ENCODE measurements at places on chromosomes 16 and 17. TPM values are rescaled to one million over a fixed set of nuclear protein-coding genes. Genes with fewer than 3 reads are reported as not detected.

CCDC92B gene
- total RNA-seq = 8.0 TPM

ZFP3 gene
- 0.18 TPM for total RNA-seq

KRT12 gene
- total RNA-seq = not detected

SLC13A5 gene
- total RNA-seq = 1.4 TPM

ALOX12B gene
- 0.86 TPM for total RNA-seq

KIFC3 gene
- total RNA-seq = 5.0 TPM

TXNDC11 gene
- 12.2 TPM for total RNA-seq

ITGAD gene
- total RNA-seq = not detected

ZPBP2 gene
- not detected for total RNA-seq

LPO gene
- total RNA-seq = 0.11 TPM

DNA sequence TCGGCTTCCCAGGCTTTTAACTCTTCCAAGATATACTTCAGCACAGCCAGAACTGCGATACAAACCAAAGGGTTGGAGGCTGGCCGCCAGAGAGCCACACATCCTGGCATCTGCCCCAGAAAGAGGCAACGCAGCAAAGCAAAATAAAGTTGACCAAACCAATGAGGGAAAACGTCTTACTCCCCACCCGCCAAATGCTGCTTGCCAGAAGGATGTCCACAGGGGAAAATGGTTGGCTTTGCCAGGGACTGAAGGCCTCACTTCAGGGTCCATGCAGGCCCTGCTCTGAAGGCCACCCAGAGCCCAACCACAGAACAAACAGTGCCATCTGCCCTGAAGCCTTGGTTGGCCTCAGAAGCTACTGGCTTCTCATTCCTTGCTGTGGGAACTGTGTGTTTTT, 15.0 kb downstream of the CACNG1 start:
- H3K4me1 ChIP-seq = no peaks in the 10 kb centered on the region
- no peak overlapping the region for H3K27ac ChIP-seq
- H3K27me3 ChIP-seq = no peaks in the 10 kb centered on the region
- H3K36me3 ChIP-seq = no peaks in the 10 kb centered on the region

GRCh38 chr16:1441391-1441829, 2.9 kb downstream of the CCDC154 start:
- no peak overlapping the region for H3K4me3 ChIP-seq
- no peak for DNase-seq
- H3K27me3 ChIP-seq = no peaks in the 10 kb centered on the region
- H3K27ac ChIP-seq = no peak overlapping the region
- H3K36me3 ChIP-seq = no peaks in the 10 kb centered on the region
- H3K4me1 ChIP-seq = no peaks in the 10 kb centered on the region

- H3K36me3 ChIP-seq = no peaks in the 10 kb centered on the region
- H3K4me1 ChIP-seq = no peaks in the 10 kb centered on the region
- no peaks in the 10 kb centered on the region for H3K27me3 ChIP-seq
- no peak for DNase-seq
These were observed 50.0 kb downstream of the CBFA2T3 start for GRCh38 chr16:88927010-88927409.

DNA sequence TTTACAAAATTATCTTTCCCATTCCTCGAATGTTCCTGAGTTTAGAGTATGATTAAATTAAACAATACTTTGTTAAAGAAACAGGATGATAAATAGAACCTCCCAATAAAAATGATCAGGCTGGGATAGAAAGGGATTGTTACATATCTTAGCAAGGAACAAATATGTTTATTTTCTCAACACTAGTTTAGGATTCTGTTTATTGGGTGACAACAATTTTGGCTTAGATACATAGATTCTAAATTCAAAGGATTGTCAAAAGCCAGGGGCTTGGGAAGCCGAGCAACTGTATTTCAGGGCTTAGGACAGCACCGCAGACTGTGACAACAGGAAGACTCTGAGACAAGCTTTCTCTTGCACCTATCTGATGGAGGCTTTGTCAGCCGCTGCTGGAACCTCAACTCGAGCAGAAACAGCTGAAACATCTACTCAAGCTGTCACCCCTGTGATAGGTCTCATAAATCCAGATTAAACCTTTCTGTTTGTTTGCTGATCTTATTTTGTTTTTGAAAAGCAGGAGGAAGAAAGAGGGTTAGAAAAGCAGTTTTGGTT, 562.8 kb upstream of the ZFHX3 start:
- peaks cover 4% of the 10 kb centered on the region for H3K4me1 ChIP-seq
- DNase-seq = no peak
- H3K27ac ChIP-seq = no peak overlapping the region
- H3K36me3 ChIP-seq = no peaks in the 10 kb centered on the region
- no peaks in the 10 kb centered on the region for H3K27me3 ChIP-seq

- H3K4me3 ChIP-seq = no peak overlapping the region
- no peak for DNase-seq
- H3K36me3 ChIP-seq = peaks cover 12% of the 10 kb centered on the region
- no peak overlapping the region for H3K27ac ChIP-seq
These were observed 1496.5 kb upstream of the GOT2 start for GRCh38 chr16:60230666-60231065.

- DNase-seq = no peak
- H3K27me3 ChIP-seq = no peaks in the 10 kb centered on the region
- no peaks in the 10 kb centered on the region for H3K36me3 ChIP-seq
These were observed 169.3 kb downstream of the CDH13 start for GRCh38 chr16:82796047-82796446.

DNA sequence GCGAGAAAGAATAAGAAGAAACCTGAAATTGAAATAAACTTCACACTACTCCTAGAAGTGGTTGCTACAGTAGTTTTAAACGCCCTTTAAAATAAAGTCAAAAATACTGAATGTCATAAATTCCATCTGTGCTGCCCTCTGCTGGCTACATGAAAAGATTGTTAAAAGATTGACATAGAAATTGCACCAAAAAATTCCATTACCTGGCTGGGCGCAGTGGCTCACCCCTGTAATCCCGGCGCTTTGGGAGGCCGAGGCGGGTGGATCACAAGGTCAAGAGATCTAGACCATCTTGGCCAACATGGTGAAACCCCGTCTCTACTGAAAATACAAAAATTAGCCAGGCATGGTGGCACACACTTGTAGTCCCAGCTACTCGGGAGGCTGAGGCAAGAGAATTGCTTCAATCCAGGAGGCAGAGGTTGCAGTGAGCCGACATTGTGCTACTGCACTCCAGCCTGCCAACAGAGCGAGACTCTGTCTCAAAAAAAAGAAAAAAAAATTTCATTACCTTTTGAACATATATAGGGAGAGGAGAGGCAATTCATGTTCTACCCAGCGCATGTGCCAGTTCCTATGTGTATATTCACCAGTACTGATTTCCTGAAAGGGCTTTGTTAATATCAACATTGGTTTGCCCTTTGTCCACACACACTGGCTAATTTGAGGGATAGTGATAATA, 36.5 kb downstream of the CYTH1 start:
- peaks cover 4% of the 10 kb centered on the region for H3K4me1 ChIP-seq
- no peaks in the 10 kb centered on the region for H3K27me3 ChIP-seq
- H3K4me3 ChIP-seq = no peak overlapping the region
- no peak overlapping the region for H3K27ac ChIP-seq
- DNase-seq = no peak
- H3K36me3 ChIP-seq = no peaks in the 10 kb centered on the region

DNA sequence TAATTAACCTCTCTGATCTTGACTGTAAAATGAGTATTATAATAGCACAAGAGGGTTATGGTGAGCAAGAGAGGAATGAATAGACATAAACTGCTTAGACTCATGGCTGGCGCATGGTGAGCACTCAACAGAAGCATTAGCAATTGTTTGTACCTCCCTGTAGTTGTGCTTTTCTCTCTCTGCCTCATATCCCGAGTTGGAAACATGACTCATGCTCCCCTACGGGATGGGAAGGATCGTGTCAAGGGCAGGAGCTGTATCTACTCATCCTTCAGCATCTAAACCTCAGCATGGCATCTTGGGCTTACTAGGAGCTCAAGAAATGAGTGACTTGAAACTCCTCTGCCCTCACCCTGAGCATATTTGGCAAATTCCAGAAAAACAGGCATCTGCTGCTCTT, 299.6 kb downstream of the MAP2K4 start:
- no peaks in the 10 kb centered on the region for H3K4me1 ChIP-seq
- H3K4me3 ChIP-seq = no peak overlapping the region
- H3K36me3 ChIP-seq = no peaks in the 10 kb centered on the region
- no peaks in the 10 kb centered on the region for H3K27me3 ChIP-seq
- H3K27ac ChIP-seq = no peak overlapping the region

DNA sequence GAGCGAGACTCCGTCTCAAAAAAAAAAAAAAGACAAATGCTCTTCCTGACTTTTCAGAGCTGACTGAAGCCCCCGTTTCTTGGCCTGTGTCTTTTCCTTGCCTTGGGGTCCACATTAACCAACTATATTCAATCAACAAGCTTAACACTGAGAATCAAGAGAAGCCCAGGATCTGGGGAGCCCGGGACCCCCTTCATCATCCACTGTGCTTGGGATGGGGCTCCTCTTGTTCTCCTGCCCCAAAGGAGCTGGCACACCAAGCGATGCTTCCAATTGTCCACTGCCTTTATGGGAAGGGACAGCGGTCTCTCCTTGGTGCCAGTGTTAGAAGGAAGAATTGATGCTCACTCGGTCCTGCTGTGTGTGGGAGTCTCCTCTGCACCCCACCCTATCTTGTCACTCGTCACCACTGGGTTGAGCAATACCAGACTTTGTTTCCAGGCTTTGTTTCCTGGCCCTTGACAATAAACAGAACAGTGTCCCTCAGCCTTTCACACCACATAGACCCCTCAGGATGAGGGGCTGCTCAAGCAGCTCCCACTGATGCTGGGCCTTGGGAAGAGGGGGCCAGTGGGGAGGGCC, 146.7 kb downstream of the KCNJ12 start:
- no peaks in the 10 kb centered on the region for H3K27me3 ChIP-seq
- no peak overlapping the region for H3K4me3 ChIP-seq
- no peak overlapping the region for H3K27ac ChIP-seq
- no peaks in the 10 kb centered on the region for H3K36me3 ChIP-seq

- peaks cover 3% of the 10 kb centered on the region for H3K36me3 ChIP-seq
- H3K4me3 ChIP-seq = no peak overlapping the region
- 0 out of 2 replicates have a peak, but pooled peaks cover 3% of the 10 kb centered on the region for H3K27me3 ChIP-seq
- no peaks in the 10 kb centered on the region for H3K4me1 ChIP-seq
- H3K27ac ChIP-seq = no peak overlapping the region
- peak; percentile 88 for DNase-seq
These were observed 57.3 kb upstream of the CCL1 start for GRCh38 chr17:34420254-34420766.

DNA sequence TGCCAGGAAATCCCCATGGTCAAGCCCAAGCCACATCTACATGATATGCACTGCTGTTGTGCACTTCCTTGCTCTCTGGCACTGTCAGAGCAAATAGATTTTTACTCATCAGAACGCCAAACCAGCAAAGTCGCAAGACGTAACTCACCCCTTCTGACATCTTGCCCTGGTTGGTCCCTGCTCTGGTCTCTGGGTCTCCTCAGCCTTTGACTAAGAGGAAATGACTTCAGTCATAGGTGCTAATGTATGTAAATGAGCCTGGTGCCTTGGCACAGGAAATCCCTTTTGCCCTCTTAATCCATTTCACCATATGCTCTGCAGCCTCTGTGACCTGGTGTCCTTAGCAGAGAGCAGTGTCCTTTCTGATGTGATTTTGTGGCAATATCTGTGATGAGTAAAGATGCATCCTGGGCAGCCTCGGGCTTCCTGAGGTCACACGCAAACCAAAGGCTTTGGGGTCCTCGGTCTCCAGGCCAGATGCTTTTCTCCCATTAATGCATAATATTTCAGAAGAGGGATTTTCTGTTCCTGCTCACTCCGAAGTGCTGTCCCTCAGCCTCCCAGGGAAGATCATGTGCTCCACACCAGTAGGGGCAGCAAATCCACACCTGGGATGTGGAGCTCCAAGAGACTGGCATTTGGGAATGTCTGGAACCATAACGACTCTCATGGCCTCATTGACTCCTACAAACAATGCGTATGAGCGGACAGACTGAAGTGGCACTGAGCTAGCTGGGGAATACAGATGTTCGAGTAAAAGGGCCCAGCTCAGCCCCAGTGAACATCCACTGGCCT, 66.9 kb downstream of the GP2 start:
- peaks cover 8% of the 10 kb centered on the region for H3K4me1 ChIP-seq
- no peak for DNase-seq
- no peak overlapping the region for H3K27ac ChIP-seq
- no peaks in the 10 kb centered on the region for H3K27me3 ChIP-seq
- no peak overlapping the region for H3K4me3 ChIP-seq

GRCh38 chr16:65663774-65664173, 541.9 kb upstream of the CDH11 start:
- no peaks in the 10 kb centered on the region for H3K4me1 ChIP-seq
- no peaks in the 10 kb centered on the region for H3K27me3 ChIP-seq
- H3K4me3 ChIP-seq = no peak overlapping the region
- H3K27ac ChIP-seq = no peak overlapping the region
- no peak for DNase-seq

DNA sequence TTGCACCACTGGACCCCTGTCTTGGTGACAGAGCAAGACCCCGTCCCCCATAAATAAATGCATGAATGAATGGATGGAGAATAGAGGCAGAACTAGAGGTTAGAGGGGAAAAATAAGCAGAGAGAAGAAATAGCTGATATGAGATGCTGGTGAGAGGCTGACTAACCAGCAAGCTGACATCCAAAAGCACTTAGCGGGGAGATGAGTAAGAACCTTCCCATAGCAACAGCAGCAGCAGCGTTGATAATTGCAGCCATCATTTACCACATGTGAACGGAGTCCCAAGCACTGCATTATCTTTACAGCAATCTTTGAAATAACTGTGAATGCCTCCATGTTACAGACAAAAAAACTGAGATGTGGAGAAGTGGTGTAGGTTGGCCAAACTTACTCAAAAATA, 777.3 kb upstream of the EEF2KMT start:
- H3K27ac ChIP-seq = no peak overlapping the region
- no peak for DNase-seq
- H3K4me3 ChIP-seq = no peak overlapping the region

DNA sequence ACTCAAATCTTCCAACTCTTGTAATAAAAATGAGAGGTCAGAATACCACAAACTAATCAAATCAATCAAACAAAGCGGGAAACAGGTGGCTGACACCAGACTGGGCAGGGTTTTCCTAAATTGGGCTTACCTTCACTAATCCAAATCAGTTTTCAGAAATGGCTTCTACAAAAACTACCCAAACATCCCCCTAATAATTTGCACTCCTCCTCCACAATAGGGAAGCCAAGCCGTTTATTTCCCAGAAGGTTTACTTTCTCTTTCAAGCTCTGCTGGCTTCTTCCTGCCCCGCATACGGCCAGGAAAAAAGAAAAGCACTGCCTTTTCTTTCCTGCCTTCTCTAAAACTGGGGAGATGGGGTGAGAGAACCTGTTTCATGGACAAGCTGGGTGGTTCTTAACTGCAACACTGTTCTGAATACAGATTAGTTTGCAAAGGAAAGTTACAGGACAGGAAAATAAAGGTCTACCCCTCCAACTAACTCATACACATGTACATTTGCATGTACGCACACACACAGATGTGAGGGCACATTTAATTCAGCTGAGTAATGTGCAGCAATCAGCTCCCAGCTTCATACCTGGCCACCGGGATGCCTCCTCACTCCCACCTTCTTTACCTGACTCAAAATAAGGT, 9.2 kb downstream of the STAT3 start:
- H3K27ac ChIP-seq = peak overlapping the region; percentile 78
- no peak overlapping the region for H3K4me3 ChIP-seq
- H3K36me3 ChIP-seq = peaks cover 14% of the 10 kb centered on the region
- DNase-seq = no peak

All from H9 (cell line).